Colonic mucosa (tissue), 4 donors: ENCODE measurements at places on chromosomes 16 and 17. TPM values are rescaled to one million over a fixed set of nuclear protein-coding genes. Genes with fewer than 3 reads are reported as not detected.

EPX gene
- total RNA-seq, result not detected

SCNN1G gene
- total RNA-seq, result 2.0 TPM

MT1F gene
- 40.0 TPM for total RNA-seq

TMEM238L gene
- total RNA-seq, result 68.8 TPM

SLC38A7 gene
- 10.8 TPM for total RNA-seq

C17orf100 gene
- total RNA-seq, result 1.5 TPM

EEF2K gene
- 25.8 TPM for total RNA-seq

OTOP3 gene
- not detected for total RNA-seq

SHBG gene
- total RNA-seq, result 0.64 TPM

C16orf96 gene
- total RNA-seq, result not detected

KRTAP1-1 gene
- total RNA-seq, result not detected
